Calu3 (cell line): ENCODE measurements at places on chromosomes 16 and 17. TPM values are rescaled to one million over a fixed set of nuclear protein-coding genes. Genes with fewer than 3 reads are reported as not detected.

Gene GDPD1
- total RNA-seq: 2.6 and 3.4 TPM in 2 replicates

Gene P2RX1
- total RNA-seq: not detected in 2 replicates

DNA sequence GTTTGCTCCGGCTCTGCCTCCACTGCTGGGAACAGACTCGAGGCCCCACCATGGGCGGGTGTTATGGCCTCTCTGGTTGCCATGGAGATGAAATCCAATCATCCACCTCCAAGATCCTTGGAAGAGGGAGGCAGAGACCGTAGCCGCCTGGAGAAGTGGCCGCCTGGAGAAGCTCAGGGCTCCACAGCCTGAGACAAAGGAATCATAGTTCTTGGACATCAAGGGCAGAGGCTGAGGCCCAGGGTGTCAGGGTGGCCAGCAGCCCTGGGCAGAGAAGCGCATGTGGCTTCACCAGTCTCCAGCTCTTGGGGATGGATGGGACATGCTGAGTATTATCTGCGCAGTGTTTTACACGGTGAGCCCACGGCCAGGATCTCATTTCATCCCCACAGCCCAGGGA lies 36.2 kb downstream of the ABR start:
- no peak for DNase-seq

DNA sequence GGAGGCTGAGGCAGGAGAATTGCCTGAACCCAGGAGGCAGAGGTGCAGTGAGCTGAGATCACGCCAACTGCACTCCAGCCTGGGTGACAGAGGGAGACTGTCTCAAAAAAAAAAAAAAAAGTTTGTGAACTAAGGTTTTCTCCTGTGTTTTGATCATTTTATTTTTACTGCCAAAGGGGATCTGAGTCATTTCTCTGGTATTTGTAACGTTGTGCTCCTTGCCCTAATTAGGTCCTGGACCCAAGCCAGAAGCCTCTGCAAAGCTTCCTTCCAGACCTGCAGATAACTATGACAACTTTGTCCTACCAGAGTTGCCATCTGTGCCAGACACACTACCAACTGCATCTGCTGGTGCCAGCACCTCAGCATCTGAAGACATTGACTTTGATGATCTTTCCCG lies 32.1 kb downstream of the IST1 start:
- DNase-seq: peak; percentile 74

GRCh38 chr17:43868226-43868994 lies 21.4 kb downstream of the CD300LG start:
- no peak for DNase-seq

- no peak for DNase-seq
Observed at GRCh38 chr17:19460700-19461099, 49.7 kb downstream of the RNF112 start.

DNA sequence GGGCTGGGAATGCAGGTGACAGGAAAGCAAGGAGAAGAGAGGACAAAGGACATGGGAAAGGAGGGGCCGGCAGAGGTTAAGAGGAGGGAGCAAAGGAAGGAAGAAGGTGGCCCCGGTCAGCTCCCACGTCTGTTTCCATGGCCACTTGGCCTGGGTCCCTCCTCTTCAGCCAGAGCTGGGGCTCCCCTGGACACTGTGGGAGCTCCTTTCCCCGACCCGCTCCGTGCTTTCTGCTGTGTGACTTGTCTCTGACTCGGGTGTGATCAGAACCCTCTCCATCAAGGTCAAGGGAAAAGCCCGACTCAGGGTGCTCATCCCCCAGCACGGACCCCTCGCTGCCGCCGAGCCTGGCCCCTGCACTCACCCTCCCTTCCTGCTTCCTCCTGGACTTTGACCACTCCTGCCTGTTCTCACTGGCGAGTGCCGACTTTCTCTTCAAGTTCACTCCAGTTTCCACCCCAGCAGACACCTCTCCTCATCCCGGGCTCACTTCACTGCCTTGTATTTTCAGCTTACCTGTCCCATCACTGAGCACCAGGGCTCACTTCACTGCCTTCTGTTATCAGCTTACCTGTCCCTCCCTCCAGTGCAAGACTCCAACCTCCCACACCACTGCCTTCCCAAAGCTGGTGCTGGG lies 61.2 kb downstream of the MEAK7 start:
- DNase-seq: no peak

DNA sequence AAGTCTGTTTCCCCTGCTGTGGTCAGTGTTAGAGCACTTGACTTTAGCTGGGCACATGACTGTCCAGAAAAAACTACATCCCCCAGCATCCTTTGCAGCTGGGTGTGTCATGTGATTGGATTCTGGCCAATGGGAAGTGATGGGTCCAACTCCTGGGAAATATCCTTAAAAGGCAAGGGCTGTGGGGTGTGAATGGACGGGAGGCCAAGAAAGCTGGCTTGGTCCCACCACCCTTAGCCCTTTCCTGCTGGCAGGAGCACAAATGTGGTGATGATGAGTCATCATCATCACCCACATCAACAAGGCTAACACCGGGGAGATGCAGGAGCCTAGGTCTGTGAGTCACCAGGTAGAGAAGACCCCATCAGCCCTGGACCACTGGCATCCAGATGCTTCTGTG lies 341.7 kb downstream of the C16orf95 start:
- DNase-seq: peak; percentile 70

DNA sequence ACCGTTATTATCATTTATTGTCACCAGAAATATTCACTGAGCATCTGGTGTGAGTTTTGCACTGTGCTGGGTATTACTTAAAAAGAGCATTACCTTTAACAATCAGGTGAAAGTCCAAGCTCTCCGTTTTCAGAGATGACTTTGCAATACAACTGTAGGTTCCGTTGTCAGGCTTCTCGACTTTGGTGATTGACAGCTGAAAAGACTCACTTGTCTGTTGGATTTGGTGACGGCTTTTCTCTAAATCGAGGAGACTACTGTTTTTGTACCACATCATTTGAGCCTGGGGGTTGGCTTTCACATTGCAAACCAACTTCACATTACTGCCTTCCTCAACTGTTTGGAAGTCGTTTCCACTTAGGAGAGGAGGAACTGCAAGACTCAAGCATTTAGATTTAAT lies 9.1 kb downstream of the TMIGD1 start:
- DNase-seq: no peak

GRCh38 chr17:60840456-60840855 lies 162.8 kb downstream of the BCAS3 start:
- no peak for DNase-seq

Gene GP1BA
- not detected in 2 replicates for total RNA-seq

DNA sequence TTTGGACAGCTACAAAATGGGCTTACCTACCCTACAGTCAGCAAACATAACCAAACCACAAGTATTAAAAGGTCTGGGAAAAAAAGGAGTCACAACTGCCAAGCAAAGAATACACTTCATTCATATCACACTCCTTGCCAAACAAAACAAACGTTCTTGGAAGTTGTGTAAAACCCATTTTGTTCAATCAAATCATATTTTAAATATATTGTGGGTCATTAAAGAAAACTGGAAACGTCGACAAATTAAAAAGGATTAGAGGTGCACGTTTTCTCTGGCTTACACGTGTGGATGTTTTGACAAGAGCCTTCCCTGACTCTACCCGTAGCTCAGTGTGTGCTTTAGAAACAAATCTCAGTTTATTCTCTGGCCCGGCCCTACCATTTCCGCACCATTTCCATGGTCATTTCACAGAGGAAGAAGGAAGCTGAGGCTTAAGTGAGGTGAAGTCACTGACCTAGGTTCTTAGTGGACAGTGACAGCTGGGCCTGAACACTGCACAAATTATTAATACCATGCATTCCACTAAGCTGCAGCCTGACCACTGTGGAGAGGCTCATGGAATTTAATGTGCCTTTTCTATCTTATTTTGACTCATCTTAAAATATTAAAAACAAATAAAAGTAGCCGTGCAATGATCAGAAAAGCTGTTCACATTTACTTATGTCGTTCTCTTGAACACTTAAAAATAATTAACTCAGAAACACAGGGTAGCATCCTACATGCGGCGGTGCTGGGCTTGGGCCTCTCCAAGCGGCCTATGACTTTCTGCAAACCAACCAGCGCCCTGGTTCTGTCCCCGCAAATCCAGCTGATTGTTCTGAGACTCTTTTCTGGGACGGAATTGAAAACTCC lies 968 bp downstream of the CEP112 start:
- DNase-seq: no peak

Gene VTN
- 0.22 TPM in 1 of 2 replicates, not detected in the other for total RNA-seq

Gene BRICD5
- total RNA-seq: 15.8 and 17.3 TPM in 2 replicates

Gene CHST4
- total RNA-seq: 72.9 and 105 TPM in 2 replicates

Gene CCDC200
- total RNA-seq: not detected in 2 replicates

DNA sequence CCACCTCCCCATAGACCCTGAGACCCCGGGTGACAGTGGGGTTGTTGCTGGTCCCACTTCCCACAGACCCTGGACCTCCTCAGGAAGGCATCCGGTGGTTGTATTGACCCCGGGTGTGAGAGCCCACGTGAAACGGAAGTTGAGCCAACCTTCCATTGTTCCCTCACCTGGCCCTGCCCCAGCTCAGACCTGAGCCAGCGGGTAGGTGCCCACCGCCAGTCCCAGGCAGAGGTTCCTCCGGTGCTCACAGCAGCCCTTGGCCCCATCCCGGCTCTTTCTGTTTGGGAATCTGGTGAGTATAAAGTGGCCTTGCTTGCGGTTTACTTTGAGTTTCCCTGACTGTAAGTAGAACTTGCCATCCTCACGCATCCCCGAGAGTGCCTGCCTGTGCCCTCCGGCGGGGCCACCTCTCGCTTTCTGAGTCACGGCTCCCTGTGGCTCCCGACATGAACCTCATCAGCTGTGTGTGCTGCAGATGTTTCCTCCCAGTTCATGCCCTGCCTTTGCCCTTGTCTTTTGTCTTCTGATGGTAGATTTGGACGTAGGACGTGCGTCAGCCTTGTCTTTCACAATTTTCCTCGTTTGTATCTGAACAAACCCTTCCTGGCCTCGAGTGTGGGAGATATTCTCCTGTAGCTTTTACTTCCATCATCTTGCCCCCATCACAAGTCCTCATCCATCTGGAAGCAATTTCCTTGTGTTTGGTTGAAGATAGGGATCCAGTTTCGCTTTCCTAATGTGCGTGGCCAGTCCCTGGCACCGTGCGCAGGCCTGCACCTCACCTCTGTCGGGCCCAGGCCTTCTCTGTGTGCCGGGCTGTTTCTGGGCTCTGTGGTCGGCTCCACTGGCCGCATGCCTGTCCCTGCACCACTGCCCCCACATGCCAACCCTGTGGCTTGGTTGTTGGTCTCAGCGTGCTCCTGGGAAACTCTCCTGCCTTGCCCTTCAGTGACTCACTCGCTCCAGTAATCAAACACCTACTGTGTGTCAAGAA lies 76.0 kb downstream of the METRNL start:
- DNase-seq: no peak

Gene SHISA6
- total RNA-seq: not detected in 2 replicates

GRCh38 chr16:79587296-79587695 lies 13.2 kb downstream of the MAF start:
- DNase-seq: no peak

- no peak for DNase-seq
Observed at GRCh38 chr17:38942696-38943334, 17.4 kb downstream of the LASP1NB start.

DNA sequence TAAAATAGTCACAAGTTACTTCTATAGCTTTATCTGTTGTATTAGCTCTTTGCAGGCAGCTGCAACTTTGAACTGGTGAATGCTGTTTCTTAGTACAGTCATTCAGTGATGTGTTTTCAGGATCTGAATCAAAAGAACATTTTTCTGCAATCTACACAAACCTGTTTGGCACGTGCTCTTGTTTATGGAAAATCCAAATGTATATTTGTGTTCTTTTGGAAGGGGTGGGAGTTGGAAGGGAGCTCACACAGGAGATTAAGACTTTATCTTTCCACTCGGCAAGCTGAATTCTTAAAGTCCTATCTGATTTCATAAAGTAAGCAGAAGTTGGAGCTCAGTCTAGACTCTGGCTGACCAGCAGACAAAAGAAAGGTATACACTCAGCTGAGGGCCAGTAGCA lies 300.2 kb downstream of the MAP2K6 start:
- DNase-seq: no peak

DNA sequence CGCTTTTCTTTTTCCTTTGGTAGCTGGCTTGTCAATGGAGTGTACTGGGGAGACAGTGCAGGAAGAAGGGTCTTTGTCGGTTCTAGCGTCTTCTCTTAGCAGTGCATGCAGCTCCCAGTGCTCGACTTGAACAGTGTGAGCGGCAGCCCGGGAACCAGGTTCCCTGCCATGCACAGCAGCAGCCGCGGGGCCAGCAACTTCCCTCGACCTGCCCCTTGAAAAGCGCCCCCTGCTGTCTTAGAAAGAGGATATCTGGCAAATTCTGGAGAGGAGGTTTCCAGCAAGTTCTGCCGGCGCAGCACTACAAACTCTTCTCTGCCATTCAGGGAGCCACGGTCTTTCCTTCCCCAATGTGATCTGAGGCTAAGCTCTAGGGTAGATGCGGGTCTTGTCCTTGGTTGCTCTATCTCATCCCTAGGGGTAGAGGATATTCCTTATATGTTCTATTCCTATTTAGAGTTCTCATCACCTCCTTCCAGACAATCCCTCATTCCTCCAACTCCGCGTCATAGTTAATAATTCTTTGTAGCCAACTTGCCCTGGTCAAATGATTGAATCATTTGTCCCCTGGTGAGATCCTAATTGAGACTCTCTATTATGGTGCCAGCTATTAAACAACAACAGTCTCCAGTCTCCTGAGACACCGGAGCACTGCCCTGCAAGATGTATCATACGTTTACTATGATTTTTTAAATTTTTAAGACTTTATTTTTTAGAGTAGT lies 451.3 kb downstream of the PMP22 start:
- no peak for DNase-seq

- DNase-seq: peak; percentile 93
Observed at GRCh38 chr17:752002-752619, at the start of gene GEMIN4. TSS of gene GEMIN4 (minus strand) at chr17:752264. CDS start at chr17:752142, 122 bp downstream.

- DNase-seq: no peak
Observed at GRCh38 chr17:57722704-57723043, 22.4 kb downstream of the CCDC182 start.

GRCh38 chr17:6147042-6147441 lies 76.9 kb downstream of the WSCD1 start:
- DNase-seq: no peak

DNA sequence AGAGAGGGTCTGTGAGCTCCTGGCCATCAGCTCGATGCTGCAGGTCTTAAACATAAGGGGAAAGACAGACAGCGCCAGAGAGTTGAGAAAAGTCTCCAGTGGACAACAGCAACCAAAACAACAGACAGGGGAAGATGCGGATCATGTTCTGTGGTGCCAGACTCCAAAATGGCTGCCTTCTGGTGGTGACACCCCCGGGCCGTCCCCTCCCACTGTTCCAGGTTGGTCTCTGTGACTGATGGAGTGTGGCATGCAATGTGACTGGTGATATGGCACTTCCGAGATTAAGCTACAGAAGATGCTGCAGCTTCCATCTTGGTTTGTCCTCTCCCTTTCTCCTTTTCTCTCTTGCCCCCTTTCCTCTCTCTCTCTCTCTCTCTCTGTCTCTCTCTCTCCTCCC lies 40.4 kb upstream of the RBFOX3 start:
- no peak for DNase-seq

Gene RNF40
- total RNA-seq: 130 and 136 TPM in 2 replicates

Gene MPV17L
- 10.0 and 11.5 TPM in 2 replicates for total RNA-seq

DNA sequence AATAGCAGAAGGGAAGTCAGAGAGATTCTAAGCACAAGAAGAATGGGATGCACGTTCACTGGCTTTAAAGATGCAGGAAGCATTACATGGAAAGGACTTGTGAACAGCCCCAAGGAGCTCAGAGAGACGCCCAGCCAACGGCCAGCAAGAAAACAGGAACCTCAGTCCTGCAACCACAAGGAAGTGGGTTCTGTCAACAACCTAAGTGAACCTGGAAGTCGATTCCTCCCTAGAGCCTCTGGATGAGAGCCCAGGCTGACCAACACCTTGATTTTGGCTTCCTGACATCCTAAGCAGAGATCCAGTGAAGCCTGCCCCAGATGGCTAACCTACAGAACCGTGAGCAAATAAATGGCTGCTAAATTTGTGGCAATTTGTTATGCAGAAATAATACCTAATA lies 24.5 kb downstream of the GPR142 start:
- DNase-seq: no peak

Gene TM4SF5
- 0.54 and 0.56 TPM in 2 replicates for total RNA-seq

- no peak for DNase-seq
Observed at GRCh38 chr16:78399384-78399783, 299.9 kb downstream of the WWOX start.
